Naive B cell (primary cell): ENCODE measurements at places on chromosomes 6 and 20. TPM values are rescaled to one million over a fixed set of nuclear protein-coding genes. Genes with fewer than 3 reads are reported as not detected.

Gene CPXM1
- not detected for polyA plus RNA-seq

Gene C20orf204
- polyA plus RNA-seq, result not detected

Gene NKX2-2
- polyA plus RNA-seq, result not detected

Gene TREML2
- 53.1 TPM for polyA plus RNA-seq

- DNase-seq, result no peak
These were observed 148.4 kb downstream of the SYCP2 start for GRCh38 chr20:59784791-59785668.

GRCh38 chr6:157731221-157731620, 91.8 kb upstream of the SNX9 start:
- DNase-seq, result no peak

DNA sequence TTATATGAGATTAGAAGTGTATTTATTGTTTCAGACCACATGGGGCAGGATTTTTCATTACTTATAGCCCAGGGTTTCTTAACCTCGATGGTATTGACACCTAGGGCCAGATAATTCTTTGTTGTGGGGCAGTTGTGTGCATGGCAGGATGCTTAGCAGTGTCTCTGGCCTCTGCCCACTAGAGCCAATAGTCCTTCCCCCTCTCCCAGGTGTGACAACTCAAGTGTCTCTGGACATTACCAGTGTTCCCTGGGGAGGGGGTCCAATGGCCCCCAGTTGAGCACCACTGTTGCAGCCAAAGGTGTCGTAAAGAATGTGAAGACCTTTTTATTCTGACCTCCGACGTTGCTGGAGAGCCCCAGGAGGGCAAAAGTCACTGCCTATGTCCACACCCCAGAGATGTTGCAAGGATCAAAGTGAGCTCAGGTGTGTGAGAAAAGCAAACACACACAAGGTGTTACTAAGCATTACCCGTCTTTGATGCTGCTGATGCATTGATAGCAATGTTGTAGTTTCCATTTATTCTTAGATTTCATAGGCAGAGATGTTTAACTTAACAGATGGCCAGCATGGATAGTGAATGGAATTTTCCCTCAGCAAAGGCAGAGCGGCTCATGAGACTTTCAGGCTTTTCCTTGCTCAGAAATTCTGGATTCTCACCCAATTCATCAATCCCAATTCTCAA, 22.2 kb downstream of the BANF2 start:
- DNase-seq, result no peak

DNA sequence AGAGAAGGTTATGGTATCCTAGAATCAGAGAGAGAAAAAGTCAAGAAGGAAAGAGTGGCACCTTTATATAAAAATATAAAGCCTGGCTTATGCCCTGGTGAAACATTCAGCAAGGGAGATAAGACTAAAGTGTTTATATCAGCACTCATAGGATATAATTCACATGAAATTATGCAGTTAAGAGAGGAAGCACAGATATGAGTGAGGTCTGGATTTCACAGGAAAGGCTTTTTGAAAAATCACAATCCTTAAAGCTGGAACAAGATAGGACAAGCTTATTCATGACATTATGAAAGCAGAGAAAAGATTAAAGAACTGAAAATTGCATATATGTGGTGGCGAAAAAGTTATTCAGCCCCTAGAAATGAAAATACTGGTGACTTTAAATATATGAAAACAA, 181.2 kb upstream of the FLRT3 start:
- no peak for DNase-seq

- no peak for DNase-seq
These were observed 15.4 kb downstream of the CDC40 start for GRCh38 chr6:110195639-110196038.

GRCh38 chr6:170510631-170511030, 42.5 kb downstream of the PSMB1 start:
- DNase-seq, result no peak

- DNase-seq, result no peak
These were observed 152.6 kb upstream of the PRND start for GRCh38 chr20:4569092-4569491.

- DNase-seq, result no peak
These were observed 149.8 kb downstream of the SYNDIG1 start for GRCh38 chr20:24619212-24619611.

- DNase-seq, result no peak
These were observed 94.2 kb downstream of the OLIG3 start for GRCh38 chr6:137399881-137400443.

DNA sequence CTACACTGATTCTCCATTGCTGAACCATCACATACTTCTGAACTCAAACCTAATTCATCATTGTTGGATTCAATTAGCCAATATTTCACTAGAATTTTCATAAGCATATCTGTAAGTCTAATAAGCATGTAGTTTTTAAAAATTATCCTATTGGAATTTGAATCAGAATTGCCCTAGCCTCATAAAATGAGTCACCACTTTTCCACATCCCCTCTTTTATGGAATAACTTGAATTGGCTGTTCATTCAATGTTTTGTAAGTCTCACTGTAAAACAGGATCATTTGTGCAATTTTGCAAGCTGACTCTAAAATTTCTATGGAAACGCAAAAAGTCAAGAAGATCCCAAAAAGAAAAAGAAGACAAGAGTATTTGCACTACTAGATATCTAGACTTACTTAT, 141.0 kb downstream of the HACE1 start:
- no peak for DNase-seq

- DNase-seq, result no peak
These were observed 7.7 kb downstream of the AKAP12 start for GRCh38 chr6:151247490-151247889.

DNA sequence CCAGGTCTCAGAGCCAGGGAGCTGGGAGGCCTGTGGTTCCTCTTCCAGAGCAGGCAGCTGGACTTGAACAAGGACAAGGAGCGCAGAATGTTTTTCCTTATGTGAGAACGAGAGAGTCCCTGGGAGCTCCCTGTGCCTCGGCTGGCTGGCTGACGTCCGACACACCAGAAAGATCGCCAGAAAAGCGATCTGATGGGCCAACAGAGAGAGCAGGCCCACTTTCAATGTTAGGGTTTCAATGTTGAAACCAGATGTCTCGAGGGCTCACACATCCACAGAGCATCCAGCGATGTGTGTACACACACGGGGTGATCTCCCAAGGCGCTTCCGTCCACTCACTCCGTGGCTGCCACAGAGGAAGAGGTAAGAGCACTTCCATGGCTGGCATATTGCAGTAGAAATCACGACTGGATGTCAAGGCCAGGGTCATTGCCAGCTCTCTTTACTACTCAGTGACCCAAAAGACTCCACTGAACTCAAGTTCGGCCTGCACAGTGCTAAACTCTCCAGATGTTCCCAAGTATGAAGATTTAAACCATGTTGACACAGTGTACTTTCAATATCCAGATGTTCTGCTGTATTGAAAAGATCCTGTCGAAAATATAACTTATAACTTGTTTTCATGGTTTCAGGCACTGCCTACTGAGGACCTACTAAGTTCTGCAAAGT, 70.8 kb upstream of the FOXC1 start:
- no peak for DNase-seq

GRCh38 chr20:36074983-36075382, 79.6 kb upstream of the EPB41L1 start:
- no peak for DNase-seq
